ENCODE measurements at places on chromosomes 6 and 20.

DNA sequence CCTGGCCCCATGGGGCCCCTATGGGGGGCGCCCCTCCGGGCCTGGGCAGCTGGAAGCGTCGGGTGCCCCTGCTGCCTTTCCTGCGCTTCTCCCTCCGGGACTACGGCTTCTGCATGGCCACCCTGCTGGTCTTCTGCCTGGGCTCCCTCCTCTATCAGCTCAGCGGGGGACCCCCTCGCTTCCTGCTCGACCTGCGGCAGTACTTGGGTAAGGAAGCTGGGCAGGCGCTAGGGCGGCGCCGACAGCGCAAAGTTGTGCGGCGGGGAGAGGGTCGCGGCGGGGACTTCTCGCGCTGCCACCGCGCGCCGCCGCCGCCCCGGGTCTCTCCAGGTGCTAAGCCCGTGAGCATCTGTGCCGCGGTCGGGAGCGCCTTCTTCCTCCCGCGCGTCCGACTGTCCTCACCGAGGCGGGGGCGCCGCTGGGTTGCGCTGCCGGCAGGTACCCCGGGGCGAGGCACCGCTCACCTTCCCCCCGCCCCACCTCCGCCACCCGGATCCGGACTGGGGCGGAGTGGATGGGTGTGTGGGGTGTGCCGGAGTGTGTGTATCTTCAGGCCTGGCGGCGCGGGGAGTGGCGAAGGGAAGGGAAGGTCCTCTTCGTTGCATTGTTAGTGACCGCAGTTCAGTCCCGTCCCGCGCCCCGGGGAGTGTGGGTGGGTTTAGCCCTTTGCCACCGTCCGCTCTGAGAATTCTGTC, 788 bp downstream of the UST start:
- peak; percentile 32 for DNase-seq

DNA sequence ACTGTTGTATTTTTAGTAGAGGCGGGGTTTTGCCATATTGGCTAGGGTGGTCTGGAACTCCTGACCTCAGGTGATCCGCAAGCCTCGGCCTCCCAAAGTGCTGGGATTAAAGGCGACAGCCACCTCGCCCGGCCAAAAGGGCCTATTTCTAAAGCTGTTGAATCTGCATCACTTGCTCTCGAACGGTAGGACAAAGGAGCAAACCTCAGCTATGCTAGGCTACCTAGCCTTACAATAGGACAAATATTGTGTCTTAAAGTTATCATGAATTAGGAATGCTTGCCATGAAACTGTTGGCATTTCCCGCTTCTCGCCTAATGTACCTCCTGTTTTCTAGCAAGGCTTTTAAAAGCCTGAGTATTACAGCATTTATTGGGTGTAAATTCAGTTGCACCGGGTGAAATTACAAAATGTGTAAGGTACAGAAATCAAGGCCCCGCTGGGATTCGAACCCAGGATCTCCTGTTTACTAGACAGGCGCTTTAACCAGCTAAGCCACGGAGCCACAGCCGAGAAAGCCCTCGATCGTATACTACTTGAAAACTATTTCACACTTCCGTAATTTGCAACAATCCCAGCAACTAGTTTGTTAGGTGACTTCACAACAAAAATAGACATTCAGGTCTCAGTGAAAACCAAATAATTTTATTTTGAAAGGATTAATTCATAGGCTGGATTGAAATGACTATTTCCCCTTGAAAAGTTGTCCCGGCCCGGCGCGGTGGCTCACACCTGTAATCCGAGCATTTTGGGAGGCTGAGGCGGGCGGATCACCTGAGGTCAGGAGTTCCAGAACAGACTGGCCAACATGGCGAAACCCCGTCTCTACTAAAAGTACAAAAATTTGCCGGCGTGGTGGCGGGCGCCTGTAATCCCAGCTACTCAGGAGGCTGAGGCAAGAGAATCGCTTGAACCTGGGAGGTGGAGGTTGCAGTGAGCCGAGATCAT, 211.6 kb upstream of the ZNF184 start:
- peak; percentile 61 for DNase-seq

DNA sequence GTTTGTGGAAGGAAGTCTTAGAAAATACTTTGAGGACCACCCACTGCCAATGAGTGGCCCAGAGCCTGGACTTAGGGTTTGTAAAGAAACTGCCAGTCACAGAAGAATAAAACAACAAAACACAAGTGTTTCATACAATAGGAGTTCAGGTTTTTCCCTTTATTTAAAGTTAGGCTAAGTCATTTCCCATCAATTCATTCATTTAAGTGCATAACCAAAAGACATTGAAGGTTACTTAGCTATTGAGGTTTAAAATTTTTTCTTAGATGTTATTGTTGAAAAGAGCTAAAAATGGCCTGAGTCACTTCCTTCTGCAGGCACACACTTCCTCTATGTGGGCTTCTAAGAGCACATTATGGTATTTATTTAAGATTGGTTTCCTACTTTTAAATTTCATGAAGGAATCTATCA, 54.2 kb downstream of the ARMC2 start:
- DNase-seq: no peak

DNA sequence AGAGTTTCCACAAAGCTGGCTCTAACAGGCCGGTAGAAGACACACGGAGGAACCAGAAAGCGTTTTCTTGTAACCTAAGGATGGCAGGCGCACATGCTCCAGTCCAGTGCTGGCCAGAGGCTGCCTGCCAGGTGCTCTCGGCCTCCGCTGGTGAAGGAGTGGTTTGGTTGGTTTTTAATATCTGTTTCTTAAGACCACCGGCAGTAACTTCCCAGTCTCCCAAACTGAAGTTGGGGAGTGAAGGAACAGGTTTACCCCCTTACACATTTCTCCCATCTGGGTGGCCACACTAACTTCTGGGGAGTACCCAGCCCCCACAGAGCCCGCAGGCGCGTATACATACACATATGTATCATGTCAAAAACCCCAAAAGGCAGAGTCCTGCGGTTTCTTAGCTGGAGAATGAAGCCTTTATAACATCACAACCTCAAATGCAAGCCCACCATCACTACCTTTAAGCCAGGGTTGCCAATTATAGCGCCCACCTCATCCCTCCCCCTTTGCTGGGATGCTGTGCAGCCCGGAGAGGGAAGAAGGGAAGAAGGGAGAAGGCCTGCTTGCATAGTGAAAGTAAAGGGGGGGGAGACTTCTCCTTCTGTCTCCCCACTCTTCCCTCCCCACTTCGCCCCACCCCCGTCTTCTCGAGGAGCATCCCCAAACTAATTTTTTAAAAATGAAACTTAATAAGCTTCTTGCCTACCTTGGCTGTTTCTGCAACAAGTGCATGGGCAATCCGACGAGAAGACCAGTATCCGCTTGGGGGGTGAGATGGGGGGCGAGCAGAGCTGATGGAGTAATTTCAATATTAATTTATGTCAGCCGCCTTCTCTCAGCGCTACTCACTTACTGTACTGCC, 1.0 kb downstream of the TRERF1 start:
- DNase-seq: no peak

DNA sequence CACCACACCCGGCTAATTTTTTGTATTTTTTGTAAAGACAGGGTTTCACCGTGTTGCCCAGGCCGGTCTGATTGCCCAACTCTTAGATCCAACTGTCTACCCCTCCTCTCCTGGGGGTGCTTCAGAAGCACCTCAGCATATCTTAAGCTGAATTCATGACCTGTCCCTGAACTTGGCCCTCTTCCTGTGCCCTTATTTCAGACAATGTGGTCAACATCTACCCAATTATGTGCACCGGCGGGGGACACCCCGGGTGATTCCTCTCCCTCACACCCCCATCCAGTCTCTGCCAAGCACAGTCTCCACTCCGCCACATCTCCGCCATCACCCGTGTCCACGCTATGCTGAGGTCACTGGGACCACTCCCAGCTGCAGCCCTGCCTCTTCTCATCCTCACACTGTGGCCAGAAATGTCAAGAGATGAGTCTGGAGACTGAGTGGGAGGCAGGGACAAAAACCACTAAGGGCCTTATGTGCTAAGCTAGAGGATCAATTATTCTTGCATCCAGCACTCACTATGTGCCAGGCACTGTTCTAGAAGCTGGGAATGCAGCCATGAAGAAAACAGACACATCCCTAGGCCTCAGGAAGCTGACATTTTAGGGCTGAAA, 111.9 kb downstream of the ARMC2 start:
- no peak for DNase-seq

GRCh38 chr6:130981409-130981808, 81.6 kb downstream of the EPB41L2 start:
- DNase-seq: no peak

- DNase-seq: no peak
These were observed 102.7 kb downstream of the MBOAT1 start for GRCh38 chr6:20109526-20109925.

GRCh38 chr6:21414065-21414464, 179.5 kb upstream of the SOX4 start:
- DNase-seq: no peak

DNA sequence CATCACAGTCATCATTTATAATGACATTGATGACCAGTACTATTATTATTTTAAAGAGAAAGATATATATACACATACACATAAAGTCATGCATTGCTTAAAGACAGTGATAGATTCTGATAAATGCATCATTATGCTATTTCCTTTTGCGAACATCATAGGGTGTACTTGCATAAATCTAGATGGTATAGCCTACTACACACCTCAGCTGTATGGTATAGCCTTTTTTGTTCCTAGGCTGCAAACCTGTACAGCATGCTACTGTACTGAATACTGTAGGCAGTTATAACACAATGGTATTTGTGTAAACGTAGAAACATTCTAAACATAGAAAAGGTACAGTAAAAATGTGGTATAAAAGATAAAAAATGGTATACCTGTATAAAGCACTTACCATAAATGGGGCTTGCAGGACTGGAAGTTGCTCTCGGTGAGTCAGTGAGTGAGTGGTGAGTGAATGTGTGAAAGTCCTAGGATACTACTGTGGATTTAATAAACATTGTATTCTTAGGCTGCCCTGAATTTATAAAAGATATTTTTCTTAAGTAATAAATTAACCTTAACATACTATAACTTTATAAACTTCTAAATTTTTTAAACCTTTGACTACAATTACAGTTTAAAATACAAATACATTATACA, 23.9 kb downstream of the QKI start:
- no peak for DNase-seq

All from NCI-H774 (cell line).